ENCODE measurements at places on chromosomes 4 and X. TPM values are rescaled to one million over a fixed set of nuclear protein-coding genes. Genes with fewer than 3 reads are reported as not detected.

- no peak for DNase-seq
Measured at GRCh38 chr4:188534917-188535316, 395.7 kb downstream of the TRIML1 start.

DNA sequence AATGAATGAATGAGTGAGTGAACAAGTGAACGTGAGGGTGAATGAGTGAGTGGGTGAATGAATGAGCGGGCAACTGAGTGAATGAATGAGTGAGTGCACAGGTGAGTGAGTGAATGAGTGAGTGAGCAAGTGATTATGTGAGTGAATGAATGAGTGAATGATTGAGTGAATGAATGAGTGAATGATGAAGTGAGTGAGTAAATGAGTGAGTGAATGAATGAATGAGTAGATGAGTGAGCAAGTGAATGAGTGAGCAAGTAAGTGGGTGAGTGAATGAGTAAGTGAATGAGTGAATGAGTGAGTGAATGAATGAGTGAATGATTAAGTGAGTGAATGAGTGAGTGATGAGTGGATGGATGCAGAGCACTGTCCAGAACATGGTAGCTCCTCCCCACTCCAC is 205.8 kb downstream of the STK32B start:
- no peak for DNase-seq

- DNase-seq: no peak
Measured at GRCh38 chr4:83490876-83491450, 6.1 kb upstream of the ABRAXAS1 start.

Gene VAMP7
- 35.7 TPM for total RNA-seq

Gene CSAG3
- total RNA-seq: not detected
